ENCODE measurements at places on chromosomes 16 and 17.

- DNase-seq = no peak
Measured at GRCh38 chr16:68529608-68529930, 9.5 kb upstream of the ZFP90 start.

- DNase-seq = no peak
Measured at GRCh38 chr17:3635474-3636153, 436 bp downstream of the SHPK start.

- DNase-seq = no peak
Measured at GRCh38 chr17:80804466-80804865, 187.2 kb upstream of the CHMP6 start.

- peak; percentile 73 for DNase-seq
Measured at GRCh38 chr16:48687421-48688038, 77.5 kb upstream of the N4BP1 start.

DNA sequence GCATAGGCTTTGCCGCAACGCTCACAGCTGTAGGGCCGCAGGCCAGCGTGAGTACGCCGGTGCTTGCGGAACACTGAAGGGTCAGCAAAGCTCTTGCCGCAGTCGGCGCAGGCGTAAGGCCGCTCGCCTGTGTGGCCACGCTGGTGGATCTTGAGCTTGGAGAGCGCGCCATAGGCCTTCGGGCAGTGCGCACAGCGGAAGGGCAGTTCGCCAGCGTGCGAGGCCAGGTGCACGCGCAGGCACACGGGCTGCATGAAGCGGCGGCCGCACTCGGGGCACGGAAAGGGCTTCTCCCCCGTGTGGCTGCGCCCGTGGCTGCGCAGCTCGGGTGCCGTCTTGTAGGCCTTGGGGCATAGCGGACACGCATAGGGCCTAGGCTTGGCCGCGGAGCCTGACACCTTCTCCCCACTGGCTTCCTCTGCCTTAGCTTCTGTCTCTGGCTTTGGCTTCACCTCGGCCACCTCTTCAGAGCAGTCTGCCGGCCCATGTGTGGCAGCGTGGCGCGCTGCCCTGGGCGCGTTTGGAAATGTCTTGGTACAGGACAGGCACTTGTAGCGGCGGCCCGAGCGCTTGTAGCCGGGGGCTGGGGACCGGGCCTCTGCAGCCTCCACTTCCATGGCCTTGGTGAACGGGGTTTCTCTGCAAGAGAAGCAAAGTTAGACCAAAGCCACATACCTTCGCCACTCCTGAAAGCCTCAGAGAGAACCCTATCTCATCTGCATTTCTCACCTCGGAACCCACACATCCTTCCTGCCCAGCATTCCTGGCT is 10.0 kb downstream of the ZNF668 start:
- DNase-seq = no peak

DNA sequence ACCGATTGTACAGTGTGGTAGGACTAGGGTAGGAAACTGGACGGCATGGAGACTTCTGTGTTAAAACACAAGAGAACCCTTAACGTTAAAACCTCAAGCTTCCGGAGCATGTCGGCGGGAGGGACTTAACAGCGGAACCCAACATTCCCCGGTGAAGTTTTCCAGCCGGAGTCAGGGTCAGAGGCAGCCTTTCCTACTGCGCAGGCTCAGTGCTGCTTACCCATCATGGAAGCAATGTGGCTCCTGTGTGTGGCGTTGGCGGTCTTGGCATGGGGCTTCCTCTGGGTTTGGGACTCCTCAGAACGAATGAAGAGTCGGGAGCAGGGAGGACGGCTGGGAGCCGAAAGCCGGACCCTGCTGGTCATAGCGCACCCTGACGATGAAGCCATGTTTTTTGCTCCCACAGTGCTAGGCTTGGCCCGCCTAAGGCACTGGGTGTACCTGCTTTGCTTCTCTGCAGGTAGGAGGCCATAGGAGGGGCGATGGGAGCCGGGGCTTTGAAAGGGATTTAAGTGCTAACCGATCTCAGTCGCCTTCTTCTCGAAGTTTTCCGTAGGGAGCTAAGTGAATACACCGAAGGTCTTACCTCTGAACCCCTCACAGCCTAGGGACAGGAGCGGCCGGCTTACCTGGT is at the start of gene PIGL:
PIGL (plus strand) TSS at position 209 of the 634 bp plus-strand sequence; CDS start at position 226, 17 bp downstream.
- peak; percentile 74 for DNase-seq

GRCh38 chr17:37065486-37066321 is 117.0 kb downstream of the AATF start:
- no peak for DNase-seq

GRCh38 chr16:80733407-80733806 is 71.0 kb downstream of the CDYL2 start:
- DNase-seq = no peak

DNA sequence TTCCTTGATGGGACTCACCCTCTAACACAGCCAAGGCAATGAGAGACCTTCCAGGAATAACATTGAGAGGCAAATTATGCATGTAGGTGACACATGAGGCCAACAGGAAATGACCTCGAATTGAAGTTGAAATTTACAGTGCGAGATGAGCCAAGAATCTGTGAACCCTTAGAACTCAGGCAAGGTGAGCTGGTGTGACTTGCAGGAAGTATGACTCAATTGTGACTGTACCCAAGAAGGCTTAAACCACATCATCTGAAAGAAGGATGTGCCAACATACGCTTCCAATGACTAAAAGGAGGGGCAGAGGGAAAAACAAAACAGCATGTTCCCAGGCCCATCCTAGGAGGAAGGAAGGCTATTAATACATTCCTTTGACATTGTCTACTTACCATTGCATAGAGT is 44.8 kb downstream of the PITPNC1 start:
- no peak for DNase-seq

GRCh38 chr16:65698791-65699321 is 577.0 kb upstream of the CDH11 start:
- no peak for DNase-seq

GRCh38 chr17:74268558-74268957 is 5.5 kb upstream of the DNAI2 start:
- DNase-seq = no peak

DNA sequence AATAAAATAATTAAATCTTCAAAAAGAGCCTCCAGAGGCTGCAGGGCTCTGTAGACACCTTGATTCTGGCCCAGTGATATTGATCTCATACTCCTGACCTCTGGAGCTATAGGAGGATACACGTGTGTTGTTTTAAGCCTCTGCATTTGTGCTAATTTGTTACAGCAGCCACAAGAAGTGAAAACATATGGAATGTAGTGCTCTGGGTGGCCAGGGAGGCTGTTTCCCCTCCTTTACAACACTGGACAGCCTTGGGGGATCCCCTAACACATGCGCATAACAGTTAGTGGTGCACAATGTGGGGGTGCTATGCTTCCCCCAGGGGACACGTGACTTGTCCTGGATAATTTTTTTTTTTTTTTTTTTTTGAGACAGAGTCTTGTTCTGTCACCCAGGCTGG is 4.7 kb upstream of the ZNF500 start:
- DNase-seq = no peak

GRCh38 chr16:64969221-64969620 is 152.6 kb downstream of the CDH11 start:
- DNase-seq = no peak

- no peak for DNase-seq
Measured at GRCh38 chr17:77696151-77696720, 262.3 kb upstream of the TNRC6C start.

DNA sequence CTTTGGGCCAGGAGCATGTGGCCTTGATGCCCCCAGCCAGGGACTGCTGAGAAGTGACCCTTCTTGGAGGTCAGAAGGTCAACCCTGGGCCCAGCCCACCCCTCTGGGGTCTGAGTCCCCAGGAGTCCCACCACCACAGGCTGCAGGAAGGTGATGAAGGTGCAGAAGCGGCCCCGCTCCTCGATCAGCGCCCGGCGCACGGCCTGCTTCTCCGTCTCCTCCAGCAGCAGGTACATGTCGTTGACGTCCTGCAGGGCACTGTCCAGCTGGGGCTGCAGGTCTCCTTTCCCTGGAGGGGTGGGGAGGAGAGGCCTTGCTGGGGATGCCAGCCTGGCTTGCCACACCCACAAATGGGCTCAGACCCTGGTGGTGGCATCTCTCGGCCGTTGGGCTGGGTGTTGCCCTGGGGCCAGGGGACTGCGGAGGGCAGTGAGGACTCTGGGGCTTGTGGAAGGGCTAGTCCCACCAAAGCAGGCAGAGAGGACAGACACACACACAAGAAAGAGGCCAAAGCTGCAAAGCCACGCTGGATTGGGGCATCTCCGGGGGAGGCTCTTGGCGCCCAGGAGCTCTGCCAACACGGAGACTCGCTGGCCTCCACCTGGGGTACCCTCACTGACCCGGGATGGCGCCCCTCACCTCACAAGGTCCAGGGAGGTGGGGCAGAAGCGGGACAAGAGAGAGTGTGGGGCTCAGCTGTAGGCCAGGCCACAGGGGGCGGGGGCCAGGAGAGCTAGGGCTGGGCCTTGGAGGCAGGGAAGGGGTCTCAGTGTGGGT is 7.5 kb downstream of the MTSS2 start:
- no peak for DNase-seq

DNA sequence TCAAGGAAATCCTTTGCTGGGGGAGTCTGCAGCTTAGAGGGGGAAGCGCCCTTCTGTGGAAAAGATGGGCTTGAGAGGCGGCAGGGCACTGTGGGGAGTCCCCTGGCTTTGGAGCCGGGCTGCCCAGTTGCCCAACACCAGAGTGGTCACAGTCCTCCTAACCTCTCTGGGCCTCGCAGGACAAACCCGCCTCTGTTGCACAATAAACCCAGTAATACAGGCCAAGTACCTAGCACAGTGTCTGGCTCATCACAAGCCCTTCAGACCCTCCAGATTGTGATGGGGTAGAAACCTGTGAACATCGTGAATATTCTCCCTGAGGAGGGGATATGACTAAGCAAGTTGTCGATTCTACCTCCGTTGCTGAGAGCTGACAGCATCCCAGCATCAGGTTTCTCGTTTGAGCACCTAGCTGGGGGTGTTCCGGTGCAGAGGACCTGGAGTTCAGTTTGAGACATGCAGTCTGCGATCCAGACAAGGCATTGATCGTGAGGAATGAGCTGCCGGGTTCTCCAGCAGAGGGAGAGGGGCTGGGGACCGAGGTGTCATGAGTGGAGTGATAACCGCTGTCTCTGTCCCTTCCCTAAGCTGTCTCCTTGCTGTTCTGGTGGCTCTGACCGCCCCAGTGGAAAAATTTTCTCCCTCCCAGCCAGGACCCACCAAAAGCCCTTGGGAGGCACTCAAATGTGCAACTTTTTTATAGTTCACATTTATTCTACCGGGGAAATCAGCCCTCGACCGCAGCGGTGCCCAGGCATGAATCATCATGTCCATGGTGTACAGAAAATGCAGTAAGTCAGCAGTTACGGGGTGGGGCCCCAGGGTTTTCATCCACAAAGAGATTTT is 161.9 kb downstream of the WSCD1 start:
- no peak for DNase-seq

DNA sequence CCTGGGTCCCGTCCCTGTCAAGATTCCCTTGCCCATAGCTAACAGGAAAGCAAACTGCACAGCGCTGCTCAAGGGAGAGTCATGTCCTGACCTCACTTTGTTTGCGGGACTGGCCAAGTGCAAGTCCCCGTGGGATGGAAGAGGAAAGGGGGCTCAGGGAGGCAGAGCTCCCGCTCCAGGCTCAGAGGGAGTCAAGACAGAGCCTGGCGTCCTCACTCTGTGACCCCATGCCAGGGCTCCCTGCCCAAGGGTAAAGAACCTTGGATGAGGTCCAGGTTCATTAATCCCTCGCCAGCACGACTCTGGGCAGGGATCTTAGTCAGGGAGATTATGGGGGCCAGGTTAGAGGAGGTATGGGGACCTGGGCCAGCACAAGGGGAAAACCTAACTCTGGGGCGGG is 51.5 kb upstream of the CBX4 start:
- DNase-seq = no peak

- no peak for DNase-seq
Measured at GRCh38 chr17:35788477-35789368, 6.7 kb downstream of the MMP28 start.

GRCh38 chr16:85015481-85016187 is 4.3 kb upstream of the ZDHHC7 start:
- DNase-seq = no peak

- DNase-seq = no peak
Measured at GRCh38 chr16:30766206-30766932, 4.2 kb downstream of the RNF40 start.

DNA sequence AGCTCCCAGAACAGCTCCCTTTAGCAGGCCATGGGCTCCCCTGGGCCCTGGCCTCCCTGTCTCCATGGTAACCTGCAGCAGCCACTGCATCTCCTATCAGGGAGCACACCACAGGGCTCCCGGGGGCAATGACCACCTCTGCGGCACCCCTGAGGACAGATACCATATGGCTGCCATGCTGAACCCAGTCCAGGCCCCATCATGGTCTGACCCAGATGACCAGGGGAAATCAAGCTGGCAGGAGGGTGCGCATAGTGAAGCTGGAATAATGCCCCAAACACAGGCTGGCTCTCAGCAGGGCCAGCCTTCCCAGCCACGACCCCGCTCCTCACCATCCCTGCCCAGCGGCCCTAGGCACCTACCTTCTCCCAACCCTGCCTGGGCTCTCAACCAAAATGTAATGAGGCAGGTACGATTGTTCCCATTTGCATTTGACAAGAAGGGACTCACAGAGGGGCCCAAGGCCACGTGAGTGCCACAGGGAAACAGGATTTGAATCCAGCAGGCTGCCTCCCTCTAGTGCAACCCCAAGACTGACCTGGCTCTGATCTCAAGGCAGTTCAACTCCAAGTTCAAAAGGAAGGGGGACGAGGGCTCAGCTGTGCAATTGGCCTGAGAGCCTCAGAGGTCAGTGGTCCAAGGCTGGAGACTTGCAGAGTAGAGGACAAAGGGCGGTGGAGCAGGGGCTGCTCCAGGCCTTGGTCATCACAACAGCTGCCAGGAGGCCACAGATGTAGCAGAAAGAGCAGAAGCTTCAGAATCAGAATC is 2.4 kb downstream of the RUNDC3A start:
- no peak for DNase-seq

- DNase-seq = no peak
Measured at GRCh38 chr17:6558932-6559752, 2.8 kb upstream of the PITPNM3 start.

- no peak for DNase-seq
Measured at GRCh38 chr17:20103454-20104446, 94.6 kb downstream of the SPECC1 start.

GRCh38 chr16:66651965-66652364 is 44.6 kb downstream of the CMTM4 start:
- DNase-seq = no peak

- DNase-seq = no peak
Measured at GRCh38 chr16:81427219-81427618, 17.4 kb upstream of the CMIP start.

GRCh38 chr17:73874008-73874720 is 229.9 kb upstream of the SDK2 start:
- no peak for DNase-seq
